ENCODE measurements at places on chromosomes 16 and 17.

DNA sequence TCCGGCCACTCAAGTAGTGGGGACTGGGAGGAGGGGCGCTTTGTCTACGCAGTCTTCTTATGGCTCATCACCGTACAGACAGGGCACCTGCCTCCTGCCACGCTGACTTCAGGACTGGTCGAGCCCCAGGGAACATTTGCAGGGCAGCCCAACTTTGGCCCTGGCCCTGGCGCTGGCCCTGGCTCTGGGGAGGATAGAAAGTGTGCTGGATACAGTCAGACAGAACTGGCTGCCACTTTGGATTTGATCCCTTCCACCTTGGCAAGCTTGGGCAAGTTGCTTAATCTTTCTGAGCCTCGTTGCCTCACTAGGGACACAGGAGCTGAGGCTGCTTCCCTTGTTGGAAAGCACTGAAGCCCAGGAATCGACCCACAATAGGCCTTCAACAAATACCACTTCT lies 13.6 kb downstream of the LGALS9 start:
- DNase-seq: no peak

GRCh38 chr17:6204203-6204722 lies 134.1 kb downstream of the WSCD1 start:
- no peak for DNase-seq

DNA sequence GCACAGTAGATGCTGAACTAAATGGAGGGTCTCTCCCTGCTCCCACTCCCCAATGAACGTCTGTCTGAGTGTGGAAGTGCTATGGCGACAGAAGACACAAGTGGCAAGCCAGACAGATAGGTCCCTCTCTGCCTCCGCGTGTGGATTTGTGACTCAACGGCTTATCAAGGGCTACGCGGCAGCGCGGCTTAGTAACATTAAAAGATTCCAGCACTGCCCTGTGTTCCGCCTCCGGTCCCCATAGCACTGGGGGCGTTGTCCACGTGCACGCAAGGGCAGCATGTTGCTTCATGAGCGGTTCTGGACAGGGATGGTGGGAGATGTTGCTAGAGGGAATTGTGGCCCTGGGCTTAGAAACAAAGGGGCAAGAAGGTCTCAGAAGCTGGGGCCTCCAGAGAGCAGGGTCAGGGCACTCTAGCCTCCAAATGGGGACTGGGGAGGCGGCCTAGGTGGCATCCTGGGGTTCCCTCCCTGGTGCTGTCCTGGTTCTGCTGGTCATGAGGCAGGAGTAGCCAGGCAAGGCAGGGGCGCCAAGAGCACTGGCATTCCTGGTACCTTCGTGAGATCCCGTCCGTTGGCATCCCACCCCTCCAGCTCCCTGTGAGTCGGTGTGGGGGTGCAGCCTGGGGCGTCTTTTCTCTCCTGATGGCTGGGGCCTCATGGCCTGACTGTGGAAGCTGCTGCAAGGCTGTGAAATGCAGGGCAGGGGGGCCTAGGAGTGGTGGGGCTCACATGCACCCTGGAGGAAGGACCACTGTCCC lies 9.1 kb downstream of the CRHR1 start:
- no peak for DNase-seq

DNA sequence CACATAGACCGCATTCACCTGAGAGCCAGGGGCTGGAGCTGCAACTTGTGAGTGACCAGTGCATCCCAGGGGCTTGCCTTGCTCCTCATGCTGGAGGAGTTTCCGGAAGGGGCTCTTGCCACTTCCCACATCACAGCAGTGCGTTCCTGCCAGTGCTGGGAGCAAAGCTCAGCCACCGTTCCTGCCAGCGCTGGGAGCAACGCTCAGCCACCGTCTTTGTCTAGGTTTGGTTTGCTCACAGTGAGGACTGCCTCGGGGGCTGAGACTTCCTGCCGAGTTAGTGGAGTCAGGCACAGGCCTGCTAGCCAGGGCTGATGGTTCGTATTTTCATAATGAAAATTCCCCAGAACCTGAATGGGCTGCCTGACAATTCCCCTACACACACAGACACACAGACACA lies 5.4 kb upstream of the CHRNE start:
- DNase-seq: no peak

DNA sequence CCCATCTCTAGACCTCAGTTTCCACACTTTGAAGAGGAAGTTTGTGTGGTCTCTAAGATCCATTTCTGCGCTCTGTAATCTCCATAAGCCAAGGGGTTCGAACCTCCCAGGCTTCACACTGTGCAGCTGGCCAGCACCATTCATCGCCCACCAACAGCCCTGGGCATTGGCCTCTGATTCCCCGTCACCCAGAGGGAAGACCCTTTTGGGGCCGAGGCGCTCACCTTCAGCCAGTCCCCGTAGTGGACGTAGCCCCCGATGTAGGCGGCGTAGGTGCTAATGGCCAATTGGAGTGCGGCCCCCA lies 678 bp downstream of the TMEM101 start:
- no peak for DNase-seq
